Stimulated activated CD8-positive, alpha-beta memory T cell treated with anti-CD3 and anti-CD28 coated beads, Interleukin-2, amount 100 ng/mL, for 1 hour (primary cell): ENCODE measurements at places on chromosomes 11 and 22.

DNA sequence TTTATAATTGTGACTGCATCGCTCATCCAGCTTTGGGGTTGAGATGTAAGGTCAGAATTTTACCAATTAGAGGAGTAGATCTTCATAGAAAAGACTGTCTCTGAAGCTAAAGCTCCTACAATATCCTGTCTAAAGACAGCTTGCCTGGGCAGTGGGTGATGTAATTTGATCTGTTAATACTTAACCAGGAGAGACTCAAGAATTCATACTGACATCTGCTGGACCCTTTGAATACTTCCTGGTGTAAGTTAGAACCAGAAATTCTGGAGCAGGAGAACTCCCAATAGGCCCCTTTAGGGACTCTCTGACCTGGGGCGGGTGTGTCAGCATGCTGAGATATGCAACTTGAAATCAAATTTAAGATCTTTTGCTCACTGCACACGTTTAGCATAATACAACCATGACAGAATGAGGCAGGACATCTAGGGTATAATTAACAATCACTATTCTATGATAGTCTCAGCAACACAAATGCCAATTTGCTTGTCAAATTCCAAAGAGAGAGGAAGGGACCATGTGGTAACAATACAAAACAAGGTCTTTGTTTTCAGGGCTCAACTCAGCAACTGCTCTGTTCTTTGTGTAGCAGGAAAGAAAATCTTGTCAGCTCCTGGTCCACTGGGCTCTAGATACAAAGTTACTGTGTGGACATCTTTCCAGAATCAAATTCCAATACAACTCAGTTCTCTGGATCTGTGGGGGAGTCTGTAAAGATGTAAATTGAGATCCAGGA, 143.9 kb downstream of the INSC start:
- no peak for DNase-seq

GRCh38 chr11:45661439-45662055, 3.9 kb downstream of the CHST1 start:
- DNase-seq = no peak

GRCh38 chr22:50009251-50009650, 3.3 kb downstream of the IL17REL start:
- DNase-seq = no peak

- DNase-seq = no peak
These were observed 706 bp upstream of the SCYL1 start for GRCh38 chr11:65524014-65524740.

DNA sequence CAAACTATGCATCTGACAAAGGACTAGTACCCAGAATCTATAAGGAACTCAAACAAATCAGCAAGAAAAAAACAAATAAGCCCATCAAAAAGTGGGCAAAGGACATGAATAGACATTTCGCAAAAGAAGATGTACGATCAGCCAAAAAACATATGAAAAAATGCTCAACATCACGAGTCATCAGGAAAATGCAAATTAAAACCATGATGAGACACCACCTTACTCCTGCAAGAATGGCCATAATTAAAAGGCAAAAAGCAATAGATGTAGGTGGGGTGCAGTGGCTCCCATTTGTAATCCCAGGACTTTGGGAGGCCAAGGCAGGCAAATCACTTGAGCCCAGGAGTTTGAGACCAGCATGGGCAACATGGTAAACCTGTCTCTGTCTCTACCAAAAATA, 10.4 kb upstream of the OR10V1 start:
- DNase-seq = no peak
